ENCODE measurements at places on chromosomes 5 and 9.

DNA sequence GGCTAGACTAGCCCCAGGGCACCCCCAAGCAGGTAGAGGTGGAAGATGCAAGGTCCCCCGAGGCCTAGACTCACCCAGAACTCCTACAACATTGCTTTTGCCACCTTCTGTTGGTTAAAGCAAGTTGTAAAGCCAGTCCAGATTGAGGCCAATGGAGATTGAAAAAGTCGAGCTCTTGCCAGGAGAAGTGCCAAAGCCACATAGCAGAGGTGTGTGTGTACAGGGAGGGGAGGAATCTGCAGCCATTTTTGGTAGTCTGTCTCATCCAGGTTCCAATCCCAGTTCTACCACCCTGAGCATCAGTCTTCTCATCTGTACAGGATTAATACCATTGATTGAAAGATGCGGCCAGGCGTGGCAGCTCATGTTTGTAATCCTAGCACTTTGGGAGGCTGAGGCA is 12.3 kb upstream of the URM1 start:
- H3K4me1 ChIP-seq: peaks cover 10% of the 10 kb centered on the region
- H3K27ac ChIP-seq: no peak overlapping the region
- no peak for DNase-seq
- no peaks in the 10 kb centered on the region for H3K27me3 ChIP-seq
- H3K4me3 ChIP-seq: no peak overlapping the region

DNA sequence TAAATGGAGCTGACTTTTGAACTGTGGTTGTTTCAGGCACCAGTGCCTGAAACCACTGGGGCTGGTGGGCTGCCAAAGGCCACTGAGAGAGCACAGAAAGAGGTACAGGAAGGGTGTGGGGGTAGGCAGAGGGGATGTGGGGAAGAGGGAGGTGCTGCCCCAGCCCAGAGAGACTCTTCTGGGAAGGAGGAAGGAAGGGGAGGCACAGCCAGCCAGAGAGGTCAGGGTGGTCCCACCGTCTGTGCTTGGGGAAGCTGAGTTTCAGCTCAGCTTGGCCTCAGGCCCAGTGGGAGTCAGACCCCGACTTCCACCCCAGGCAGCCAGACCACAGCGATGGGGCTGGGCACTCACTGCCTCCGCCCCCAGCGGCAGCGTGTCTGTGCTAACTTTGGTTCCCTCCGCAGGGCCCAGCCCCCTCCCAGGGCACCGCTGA is 8.6 kb upstream of the PHYKPL start:
- no peaks in the 10 kb centered on the region for H3K36me3 ChIP-seq
- no peak overlapping the region for H3K4me3 ChIP-seq
- peak; percentile 38 for DNase-seq
- peak overlapping the region; percentile 29 for H3K27ac ChIP-seq
- no peaks in the 10 kb centered on the region for H3K27me3 ChIP-seq

GRCh38 chr5:156920861-156921431 is 42.1 kb downstream of the TIMD4 start:
- no peak for DNase-seq
- no peak overlapping the region for H3K4me3 ChIP-seq
- no peak overlapping the region for H3K27ac ChIP-seq

- H3K27me3 ChIP-seq: no peaks in the 10 kb centered on the region
- peak; percentile 58 for DNase-seq
- no peak overlapping the region for H3K27ac ChIP-seq
- H3K36me3 ChIP-seq: no peaks in the 10 kb centered on the region
Measured at GRCh38 chr9:74379718-74380117, 117.4 kb upstream of the RORB start.

DNA sequence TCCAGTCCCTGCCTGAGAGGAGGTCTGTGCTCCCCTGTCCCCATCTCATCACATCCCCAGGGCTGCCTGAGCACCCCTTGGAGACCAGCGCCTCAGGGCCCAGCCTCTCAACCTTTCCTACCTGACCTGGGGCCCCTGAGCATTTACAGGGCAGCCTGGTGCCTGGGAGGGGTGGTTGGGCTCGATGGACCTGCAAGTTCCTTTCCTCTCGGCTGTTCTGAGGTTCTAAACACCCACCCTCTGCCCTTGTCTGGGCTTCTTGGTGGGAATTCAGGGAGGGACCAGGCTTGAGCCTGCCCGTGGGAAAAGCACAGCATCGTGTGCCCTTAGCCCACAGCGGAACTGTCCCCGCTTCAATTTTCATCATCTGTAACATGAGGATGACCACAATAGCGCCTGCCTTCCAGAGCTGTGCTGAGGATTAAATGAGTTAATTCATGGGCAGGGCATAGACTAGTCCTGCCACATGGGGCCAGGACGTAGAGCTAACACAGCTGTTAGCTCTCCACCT is 91.0 kb upstream of the SH3PXD2B start:
- H3K27ac ChIP-seq: no peak overlapping the region
- no peaks in the 10 kb centered on the region for H3K4me1 ChIP-seq
- no peaks in the 10 kb centered on the region for H3K36me3 ChIP-seq
- no peak overlapping the region for H3K4me3 ChIP-seq

- no peaks in the 10 kb centered on the region for H3K27me3 ChIP-seq
- H3K4me3 ChIP-seq: no peak overlapping the region
- H3K4me1 ChIP-seq: no peaks in the 10 kb centered on the region
Measured at GRCh38 chr9:135455401-135456030, 24.1 kb upstream of the PPP1R26 start.

DNA sequence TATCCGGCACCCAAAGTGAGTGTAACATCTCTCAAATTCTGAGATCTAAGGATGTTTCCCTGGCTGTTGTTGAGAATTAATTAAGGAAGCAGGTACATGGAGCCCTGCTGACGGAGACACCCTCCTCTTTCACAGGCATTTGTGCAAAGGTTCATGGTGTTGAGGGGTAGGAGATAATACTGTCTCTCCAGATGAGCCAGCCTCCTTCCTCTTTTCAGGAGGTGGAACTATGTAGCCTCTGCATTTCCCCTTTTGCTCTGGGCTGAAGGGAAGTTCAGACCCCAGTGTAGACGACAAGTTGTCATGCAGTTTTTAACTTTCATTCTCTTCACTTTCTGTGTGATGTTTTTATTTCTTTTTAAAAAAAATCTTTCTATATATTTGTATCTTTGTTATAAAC is 107.5 kb downstream of the GALNT10 start:
- peaks cover 41% of the 10 kb centered on the region for H3K36me3 ChIP-seq
- DNase-seq: no peak
- peak overlapping the region; percentile 81 for H3K27ac ChIP-seq

DNA sequence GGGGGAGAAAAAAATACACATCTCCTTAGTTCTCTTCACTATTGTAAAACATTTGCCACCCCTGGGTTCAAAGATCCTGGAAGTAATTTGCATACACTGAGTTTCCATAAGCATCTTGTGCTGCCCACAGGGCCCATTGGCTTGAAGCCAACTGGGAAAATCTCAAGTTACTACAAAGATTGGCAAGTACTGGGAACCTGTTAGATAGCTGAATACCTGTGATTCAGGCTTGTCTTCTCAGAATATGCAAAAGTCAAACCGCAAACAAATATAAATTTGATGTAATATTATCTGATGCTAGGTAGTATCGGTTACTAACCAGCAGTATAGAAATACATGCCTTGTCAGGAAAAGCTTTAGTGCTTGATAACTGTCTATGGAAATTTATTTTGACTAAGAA is 156.9 kb upstream of the FST start:
- H3K4me1 ChIP-seq: no peaks in the 10 kb centered on the region
- H3K36me3 ChIP-seq: no peaks in the 10 kb centered on the region
- no peak overlapping the region for H3K27ac ChIP-seq
- DNase-seq: no peak
- no peaks in the 10 kb centered on the region for H3K27me3 ChIP-seq

GRCh38 chr9:91485006-91485405 is 61.4 kb upstream of the NFIL3 start:
- H3K36me3 ChIP-seq: no peaks in the 10 kb centered on the region
- no peak overlapping the region for H3K27ac ChIP-seq
- DNase-seq: no peak
- H3K4me1 ChIP-seq: no peaks in the 10 kb centered on the region

- H3K4me1 ChIP-seq: peaks cover 8% of the 10 kb centered on the region
- H3K36me3 ChIP-seq: no peaks in the 10 kb centered on the region
- H3K4me3 ChIP-seq: no peak overlapping the region
- H3K27ac ChIP-seq: no peak overlapping the region
- no peak for DNase-seq
Measured at GRCh38 chr5:173494446-173494845, 122.0 kb downstream of the BOD1 start.

- H3K4me3 ChIP-seq: no peak overlapping the region
- no peaks in the 10 kb centered on the region for H3K36me3 ChIP-seq
- H3K27me3 ChIP-seq: no peaks in the 10 kb centered on the region
- no peak for DNase-seq
Measured at GRCh38 chr5:61171479-61171878, 9.2 kb upstream of the SMIM15 start.

GRCh38 chr9:135978642-135979546 is 17.7 kb upstream of the UBAC1 start:
- H3K27me3 ChIP-seq: peaks cover 11% of the 10 kb centered on the region
- H3K27ac ChIP-seq: no peak overlapping the region
- DNase-seq: no peak
- H3K4me3 ChIP-seq: no peak overlapping the region
- H3K36me3 ChIP-seq: no peaks in the 10 kb centered on the region

DNA sequence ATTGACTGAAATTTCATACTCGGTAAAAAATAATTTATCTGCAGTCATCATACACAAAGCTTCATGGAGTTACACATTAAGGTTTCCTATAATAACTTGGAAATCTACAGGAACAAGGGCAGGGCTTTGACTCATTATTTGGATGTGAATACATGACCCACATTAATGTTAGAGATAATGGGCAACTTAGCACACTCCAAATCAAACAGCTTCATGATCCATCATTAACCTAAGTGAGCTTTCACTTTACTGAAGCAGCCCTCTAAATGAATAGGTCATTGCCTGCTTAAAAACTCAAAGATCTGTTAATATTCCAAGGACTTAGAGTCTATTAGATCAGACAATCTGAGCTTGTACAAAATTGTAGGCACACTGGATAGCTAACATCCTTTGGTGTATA is 9.0 kb downstream of the CDH12 start:
- H3K4me3 ChIP-seq: no peak overlapping the region
- no peak for DNase-seq
- H3K36me3 ChIP-seq: no peaks in the 10 kb centered on the region
- H3K27me3 ChIP-seq: no peaks in the 10 kb centered on the region

DNA sequence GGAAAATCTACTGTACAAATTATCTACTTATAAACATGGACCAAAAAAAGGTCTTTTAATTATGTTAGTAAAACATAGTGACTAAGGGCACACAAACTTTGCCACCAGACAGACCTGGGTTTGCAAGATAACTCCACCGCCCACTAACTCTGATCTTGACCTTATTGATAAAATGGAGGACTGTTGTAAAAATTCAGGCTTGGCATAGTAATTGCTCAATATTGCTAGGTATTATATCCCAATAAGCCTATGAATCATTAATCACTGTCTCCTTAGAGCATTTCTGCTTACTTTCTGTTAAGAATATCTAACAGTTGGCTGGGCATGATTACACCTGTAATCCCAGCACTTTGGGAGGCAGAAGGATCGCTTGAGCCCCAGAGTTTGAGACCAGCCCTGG is 3.8 kb downstream of the C9orf40 start:
- no peak overlapping the region for H3K4me3 ChIP-seq
- H3K27me3 ChIP-seq: no peaks in the 10 kb centered on the region
- no peaks in the 10 kb centered on the region for H3K36me3 ChIP-seq
- no peak for DNase-seq

DNA sequence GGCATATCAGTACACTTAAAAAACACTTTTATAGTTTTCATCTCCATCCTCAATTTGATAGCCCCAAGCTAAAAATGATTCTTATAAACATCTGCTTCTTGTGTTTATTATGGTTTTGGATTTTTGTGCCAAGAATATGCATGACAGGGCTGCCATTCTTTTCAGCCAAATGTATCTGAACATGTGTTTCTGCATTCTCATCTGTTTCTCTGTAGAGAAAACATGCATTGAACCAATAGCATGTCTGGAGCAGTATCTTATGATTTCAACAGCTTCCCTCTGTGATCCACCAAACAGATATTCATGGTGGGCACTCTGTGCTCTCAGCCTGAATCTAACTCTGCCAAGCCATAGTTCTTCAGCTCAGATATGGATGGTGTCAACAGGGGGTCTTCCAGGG is 99.3 kb upstream of the ERCC6L2 start:
- H3K4me3 ChIP-seq: no peak overlapping the region
- H3K36me3 ChIP-seq: no peaks in the 10 kb centered on the region
- H3K4me1 ChIP-seq: peaks cover 17% of the 10 kb centered on the region

DNA sequence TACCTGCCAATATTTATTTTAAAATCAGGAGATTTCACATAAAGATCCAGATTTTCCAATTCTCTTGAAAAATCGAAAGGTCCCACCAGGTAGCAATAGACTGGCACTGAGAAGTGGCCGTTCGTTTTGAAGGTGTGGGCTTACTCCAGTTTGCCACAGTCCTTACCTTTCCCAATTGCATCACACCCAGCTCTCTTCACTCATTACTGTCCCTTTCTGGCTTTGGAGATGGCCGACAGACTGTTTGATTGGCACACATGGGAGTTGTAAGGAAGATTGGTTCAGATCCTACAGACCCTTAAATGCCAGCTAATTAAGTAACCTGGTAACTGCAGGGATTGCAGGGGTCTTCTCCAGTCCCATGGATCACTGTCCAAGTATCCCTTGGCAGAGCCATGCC is 68.7 kb upstream of the LARP1 start:
- H3K27me3 ChIP-seq: no peaks in the 10 kb centered on the region
- no peak overlapping the region for H3K4me3 ChIP-seq
- no peak overlapping the region for H3K27ac ChIP-seq
- DNase-seq: no peak

DNA sequence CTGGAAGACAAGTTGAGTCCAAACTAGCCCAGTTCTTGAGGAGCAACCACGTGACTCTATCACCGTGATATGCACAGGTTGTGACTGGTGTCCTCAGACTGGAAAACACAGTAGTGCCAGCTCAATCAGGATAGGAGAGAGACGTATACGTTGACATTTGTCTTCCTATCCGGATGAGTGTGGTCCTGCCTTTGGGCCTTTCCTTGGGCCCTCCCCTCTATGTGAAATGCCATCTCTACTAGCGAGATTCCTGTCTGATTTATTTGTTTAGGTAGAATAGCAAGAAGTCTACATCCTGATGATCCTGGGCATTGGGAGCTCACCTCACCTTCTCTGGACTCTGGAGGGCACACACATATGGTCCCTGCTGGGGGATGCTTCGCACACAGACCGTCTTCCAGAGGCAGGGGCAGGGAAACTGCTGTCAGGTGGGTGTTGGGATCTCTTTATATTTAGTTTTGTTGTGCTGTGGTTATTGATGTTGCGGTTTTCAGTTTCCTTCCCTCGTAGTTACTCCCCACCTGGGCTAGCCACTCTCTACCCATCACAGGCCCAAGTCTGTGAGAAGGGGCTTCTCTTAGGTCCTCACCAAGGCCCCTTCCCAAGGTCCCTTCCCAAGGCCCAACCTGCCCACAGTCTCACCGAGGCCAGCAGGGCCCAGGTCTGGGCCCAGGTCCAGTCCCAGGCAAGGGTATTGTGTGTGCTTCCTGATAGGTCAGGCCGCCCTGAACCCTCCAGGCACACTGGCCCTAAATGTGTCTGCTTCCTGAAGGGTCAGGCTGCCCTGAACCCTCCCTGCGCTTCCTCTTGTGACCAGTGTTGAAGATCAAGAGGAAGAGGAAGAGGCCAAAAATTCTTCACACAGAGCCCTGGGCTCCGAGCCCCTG is 19.0 kb upstream of the SPINK4 start:
- no peaks in the 10 kb centered on the region for H3K36me3 ChIP-seq
- no peak overlapping the region for H3K4me3 ChIP-seq
- no peak for DNase-seq
- no peaks in the 10 kb centered on the region for H3K27me3 ChIP-seq
- peaks cover 10% of the 10 kb centered on the region for H3K4me1 ChIP-seq
- H3K27ac ChIP-seq: no peak overlapping the region
